Stimulated activated CD4-positive, alpha-beta T cell treated with anti-CD3 and anti-CD28 coated beads, Interleukin-4, amount 100 ng/mL, for 4 hours (primary cell): ENCODE measurements at places on chromosomes 2 and 18.

DNA sequence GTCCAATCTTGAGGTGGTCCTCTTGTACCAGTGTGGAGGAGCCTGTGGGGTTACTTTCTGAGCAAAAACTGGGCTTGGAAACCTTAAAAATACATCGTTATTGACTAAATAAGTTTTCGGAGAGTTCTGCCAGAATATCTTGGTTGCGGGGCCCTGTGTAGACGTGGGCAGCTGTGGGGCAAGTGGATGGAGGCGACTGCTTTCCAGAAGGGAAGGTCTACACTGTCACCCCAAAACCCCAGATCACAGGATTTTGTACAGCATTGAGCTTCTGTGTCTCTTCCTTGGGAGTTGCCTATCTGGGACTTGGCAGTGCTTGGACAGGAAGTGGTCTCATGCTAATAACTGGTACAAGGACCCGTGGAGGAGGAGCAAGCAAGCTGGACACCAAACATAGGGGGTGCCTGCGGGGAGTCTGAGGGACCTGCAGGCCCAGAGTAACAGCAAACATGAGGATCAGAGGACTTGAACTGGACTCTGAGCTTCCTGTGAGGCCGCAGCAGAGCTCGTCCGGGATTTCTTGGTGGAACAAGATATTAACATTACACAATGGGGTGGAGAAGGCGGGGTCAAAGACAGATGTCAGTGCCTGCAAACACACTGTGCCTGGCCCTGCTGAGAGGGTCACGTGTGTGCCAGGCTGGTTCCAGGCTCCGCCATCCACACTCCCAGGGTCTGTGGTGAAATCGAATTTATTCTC lies 48.0 kb upstream of the CTLA4 start:
- no peak for DNase-seq

- DNase-seq: no peak
These were observed 32.4 kb downstream of the AP1S3 start for GRCh38 chr2:223805008-223805407.

DNA sequence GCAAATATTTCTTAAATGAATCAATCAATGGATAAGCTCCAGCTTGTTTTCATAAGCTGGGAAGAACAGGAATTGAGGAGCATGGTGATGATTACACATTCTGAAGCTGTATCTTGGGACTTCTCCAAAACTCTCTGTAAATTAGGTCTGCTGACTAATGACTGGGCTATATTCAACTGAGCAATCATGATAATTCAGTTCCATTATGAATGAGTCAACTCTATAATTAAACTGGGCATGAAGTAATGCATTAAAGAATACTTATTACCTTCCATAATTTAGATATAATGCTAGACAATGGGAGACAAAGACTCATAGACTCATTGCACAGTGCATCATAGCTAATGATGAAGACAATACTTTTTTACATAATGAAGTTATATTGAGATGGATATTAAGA lies 207.4 kb downstream of the CBLN2 start:
- DNase-seq: no peak

DNA sequence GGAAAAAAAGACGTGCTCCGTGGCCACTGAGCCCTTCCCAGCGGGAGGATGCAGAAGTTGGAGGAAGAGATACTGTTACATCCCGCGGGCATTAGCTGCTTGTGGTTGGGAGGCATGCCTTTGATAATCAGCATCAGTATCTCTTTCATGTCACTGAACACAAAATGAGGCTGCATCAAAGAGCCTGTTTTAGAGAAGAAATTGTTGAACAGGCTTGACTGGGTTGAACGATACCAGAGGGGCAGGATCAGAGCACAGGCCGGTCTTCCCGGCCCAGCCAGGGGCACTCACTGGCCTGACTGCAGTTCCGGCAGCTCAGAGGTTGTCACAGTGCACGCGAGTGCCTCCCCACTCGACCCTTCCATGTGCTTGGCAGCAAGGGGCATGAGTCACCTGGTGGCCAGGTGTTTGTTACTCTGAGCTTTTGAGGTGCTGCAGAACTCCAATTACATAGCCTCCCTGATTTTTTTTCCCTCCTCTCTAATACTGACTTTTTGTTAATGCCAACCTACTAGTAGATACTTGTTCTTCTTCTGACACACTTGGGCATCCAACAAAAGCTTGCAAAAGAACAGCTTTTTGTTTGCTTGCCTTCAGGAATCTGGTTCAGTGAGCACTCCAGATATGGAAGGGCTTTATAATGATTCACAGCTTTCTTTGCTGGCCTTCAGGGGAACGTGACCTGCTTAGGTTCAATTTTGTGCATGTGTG lies 121.6 kb downstream of the VAPA start:
- no peak for DNase-seq

DNA sequence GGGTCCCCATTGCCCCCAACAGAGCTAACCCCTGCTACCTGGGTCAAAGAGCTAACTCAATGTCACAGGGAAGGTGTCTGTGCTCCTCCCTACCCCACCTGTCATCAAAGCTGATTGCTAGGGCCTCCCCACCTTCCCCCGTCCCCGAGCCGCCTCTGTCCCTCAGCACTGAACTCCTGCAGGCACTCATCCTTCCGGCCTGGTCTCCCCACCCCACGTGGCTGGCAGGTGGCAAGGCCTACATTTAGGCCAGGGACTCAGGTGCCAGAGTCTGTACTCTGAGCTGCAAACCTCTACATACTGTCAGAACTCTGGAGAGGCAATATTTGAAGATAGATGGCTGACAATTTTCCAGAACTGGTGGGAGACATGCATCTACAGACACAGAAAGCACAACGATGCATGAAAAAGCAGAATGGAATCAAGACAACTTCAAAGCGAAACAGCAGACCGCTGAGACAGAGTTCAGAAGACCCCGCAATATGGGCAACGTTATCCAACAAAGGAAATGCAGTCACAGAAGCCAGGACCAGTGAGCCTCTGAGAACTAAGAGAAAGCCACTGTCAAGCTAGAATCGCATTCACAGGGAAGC lies 195.8 kb downstream of the HDAC4 start:
- no peak for DNase-seq

- DNase-seq: no peak
These were observed 11.3 kb downstream of the TLK1 start for GRCh38 chr2:171149171-171149938.

DNA sequence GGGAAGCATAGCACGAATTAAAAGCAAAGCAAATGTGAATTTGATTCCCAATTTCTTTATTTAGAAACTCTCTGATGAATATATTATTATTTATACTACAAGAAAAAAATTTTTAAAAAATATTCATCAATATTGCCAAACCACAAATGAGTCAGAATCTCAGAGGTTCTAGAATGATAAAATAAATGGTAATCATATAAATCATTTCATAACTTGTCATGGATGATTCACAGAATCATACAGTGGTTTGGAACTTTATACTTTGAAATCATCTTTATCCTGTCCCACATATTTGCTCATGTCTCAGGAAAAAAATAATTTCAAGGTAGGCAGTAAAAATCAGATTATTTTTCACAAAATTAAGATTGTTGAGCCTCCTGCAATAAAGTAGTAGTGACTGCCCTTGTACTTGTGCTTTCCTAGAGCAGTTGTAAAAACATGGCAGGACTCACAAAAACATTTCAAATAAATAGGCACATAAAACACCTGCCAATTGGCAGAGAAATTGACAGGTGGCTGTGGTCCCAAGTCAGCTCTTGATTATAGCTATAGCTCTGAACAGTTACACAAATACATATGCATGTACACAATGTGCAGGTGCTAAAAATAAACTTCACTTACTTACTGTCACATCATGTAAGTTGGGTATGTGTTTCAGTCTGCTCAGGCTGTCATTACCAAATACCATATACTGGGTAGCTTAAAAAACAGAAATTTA lies 273.9 kb upstream of the SESTD1 start:
- no peak for DNase-seq

GRCh38 chr2:111178730-111179405 lies 58.2 kb downstream of the BCL2L11 start:
- no peak for DNase-seq

DNA sequence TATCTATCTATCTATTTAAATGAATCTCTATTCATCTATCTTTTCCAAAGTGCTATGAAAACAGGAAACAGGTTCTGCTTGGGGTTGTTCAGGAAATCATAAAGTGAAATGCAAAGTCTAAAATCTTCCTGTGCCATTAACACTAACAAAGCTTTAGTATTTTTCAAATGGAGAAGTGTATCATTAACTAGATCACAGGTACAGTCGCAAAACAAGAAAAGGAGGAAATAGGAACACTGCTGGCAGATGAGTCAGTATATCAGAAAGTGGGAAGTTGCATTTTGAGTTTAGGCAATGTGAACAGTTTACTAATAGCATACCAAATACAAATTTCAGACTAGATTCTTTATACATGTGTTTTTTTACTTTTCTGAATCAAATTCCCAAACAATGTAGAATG lies 888.5 kb upstream of the FSHR start:
- DNase-seq: no peak

DNA sequence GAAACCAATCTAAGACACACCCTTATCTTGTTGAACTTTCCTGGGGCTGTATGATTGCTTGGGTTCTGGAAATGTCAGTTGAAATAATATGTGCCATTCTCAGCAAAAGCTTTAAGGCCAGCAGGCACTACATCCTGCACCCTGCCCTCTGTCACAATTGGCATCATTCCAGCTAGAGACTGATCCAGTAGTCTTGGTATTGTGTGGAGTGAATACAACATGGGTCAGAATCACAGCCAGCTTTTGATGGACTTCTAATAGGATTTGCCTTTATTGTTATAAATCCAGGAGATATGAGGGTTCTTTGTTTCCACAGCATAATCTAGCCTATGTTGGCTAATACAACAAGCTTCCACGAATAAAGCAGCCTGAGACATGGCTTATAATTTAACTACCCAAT lies 617.0 kb upstream of the CDH2 start:
- DNase-seq: no peak

DNA sequence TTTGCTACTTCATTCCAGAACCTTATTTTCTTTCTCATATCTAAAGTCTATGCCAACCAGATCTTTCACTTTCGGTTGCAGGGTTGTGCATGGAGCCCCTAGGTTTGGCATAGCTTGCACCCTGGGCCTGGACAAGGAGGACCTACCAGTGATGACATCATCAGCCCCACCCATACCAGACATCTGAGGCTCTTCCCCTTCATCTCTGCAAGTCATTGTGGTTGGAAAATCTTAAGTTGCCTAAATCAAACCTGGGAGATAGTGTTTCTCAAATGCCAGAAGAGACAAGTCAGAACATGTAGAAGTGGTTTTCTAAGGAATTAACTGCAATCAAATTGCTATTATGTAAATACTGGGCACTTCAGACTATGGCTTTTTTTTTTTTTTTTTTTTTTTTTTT lies 363.3 kb downstream of the ZNF516 start:
- DNase-seq: no peak

GRCh38 chr2:230179907-230180306 lies 39.9 kb downstream of the SP110 start:
- DNase-seq: no peak

- no peak for DNase-seq
These were observed 136.7 kb upstream of the SATB2 start for GRCh38 chr2:199594443-199594842.

GRCh38 chr2:217817466-217818292 lies 185.1 kb downstream of the TNS1 start:
- DNase-seq: no peak

- no peak for DNase-seq
These were observed 198.2 kb upstream of the SMAD7 start for GRCh38 chr18:49149011-49149410.

GRCh38 chr2:8219096-8219495 lies 462.8 kb upstream of the ID2 start:
- DNase-seq: no peak

- DNase-seq: no peak
These were observed 230.0 kb upstream of the KLHL29 start for GRCh38 chr2:23155022-23155421.

DNA sequence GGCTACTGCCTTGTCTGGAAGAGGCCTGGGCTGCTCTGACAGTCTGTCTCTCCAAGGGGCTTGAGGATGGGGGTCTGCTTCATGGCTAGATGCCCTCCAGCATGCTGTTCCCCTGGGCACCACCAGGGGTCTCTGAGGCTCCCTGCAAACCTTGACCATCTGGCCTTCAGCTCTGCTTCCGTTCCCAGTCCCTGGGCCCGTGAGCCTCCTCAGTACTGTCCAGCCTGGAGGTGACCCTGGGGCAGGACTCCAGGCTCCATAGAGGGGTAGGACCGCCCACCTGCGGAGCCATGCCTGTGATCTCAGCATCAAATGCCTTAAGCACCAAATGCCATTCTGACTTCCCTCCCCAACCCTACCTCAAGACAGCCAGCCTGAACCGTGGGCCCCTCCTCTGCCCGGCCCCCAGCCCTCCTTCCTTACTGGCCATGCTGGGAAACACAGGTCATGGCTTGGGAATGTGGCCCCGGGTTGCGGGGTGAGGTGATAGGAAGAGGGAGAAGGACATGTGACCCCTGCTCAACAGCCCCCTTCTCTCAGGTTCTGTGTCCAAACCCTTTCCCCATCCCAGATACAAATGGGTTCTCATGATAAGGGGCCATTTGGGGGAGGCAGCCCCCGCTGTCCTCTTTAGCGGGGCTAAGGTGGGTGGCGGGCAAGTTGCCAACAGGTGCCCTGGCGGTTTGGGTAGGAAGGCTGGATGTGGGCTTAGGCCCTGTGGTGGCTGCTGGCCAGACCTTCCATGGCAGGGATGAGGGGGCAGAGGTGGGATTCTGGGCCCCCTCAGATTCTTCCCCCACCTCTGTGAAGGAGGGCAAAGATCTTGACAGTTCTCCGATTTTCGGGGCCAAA lies 25.0 kb downstream of the SPEG start:
- DNase-seq: peak; percentile 46

DNA sequence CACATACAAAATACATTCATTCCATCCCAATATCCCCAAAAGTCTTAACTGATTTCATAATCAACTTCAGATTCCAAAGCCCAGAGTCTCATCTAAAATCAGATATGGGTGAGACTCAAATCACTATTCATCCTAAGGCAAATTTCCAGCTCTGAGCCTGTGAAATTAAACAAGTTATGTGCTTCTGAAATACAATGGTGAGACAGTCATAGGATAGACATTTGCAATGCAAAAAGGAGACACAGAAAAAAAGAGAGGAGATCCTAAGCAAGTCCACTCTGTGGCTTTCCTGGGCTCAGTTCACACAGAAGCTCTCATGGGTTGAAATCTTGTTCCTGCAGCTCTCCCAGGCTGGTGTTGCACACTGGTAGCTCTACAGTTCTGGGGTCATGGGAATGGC lies 18.3 kb downstream of the ZNF892 start:
- no peak for DNase-seq

DNA sequence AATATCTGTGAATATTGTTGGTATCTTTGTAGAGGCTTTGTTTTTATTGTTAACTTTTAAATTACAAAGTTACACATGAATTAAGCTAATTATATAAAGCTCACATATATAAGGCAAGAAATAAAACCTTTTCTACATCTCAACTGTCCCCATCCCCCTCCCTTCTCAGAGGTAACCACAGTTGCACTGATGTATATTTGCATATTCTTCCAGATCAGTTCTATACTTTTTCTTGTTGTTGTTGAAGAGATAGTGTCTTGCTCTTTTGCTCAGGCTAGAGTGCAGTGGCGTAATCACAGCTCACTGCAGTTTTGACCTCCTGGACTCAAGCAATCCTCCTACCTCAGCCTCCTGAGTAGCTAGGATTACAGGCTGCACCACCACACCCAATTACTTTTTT lies 36.0 kb upstream of the CDC42EP3 start:
- no peak for DNase-seq
